ENCODE measurements at places on chromosomes 1 and 21.
A peak's percentile ranks its signal among the peaks of the same experiment; 100 is the strongest.

GRCh38 chr1:4756851-4757580 is 102.6 kb downstream of the AJAP1 start:
- no peak for DNase-seq

DNA sequence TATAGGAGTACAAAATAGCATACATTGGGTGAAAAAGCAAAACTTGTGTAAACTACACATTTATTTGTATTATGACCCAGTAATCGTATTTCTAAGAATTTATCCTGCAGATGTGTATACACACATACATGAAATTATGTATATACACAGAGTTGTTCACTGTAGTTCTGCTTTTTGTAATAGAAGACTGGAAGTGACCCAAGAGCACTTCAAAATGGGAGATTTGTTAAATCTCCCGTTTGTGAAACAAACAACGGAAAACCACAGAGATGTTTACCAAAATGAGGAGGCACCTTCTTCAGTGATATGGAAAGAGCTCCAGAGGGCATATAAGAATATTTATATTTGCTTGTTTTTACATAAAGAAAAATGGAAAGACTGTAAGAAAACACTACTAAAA is 18.0 kb upstream of the MNDA start:
- no peak for DNase-seq

DNA sequence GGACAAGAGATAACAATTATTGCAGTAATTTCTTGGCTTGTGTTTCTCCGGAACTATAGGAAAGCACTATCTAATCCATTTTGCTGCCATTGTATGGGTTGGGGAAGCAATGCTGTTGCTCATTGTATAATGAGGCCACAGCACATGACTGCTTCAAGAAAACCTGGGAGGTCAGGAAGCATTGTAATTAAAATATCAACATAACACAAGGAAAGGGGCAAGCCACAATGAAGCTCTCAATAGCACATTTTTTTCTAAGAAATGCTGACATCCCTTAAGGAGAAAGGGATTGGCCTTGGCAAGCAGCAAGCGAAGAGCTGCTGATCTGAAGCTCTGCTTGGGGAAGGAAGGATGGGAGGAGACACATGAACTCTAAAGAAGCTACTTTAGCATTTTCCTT is 44.0 kb downstream of the PLPP3 start:
- DNase-seq: no peak

DNA sequence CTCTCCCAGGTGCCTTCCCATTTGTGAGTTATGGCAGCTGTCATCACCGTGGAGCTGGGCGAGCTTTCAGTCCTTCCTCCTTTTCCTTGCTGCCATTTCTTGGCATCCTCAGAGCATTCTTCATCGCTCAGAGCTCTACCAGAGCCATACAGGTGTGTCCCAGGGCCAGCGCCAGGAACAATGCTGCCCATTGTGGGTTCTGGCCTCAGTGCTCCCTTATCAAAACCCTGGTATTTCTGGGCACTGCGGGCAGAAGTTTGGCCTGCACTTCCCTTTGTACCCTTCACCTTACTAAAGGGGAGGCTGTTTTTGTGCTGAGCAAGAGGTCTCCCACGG is 28.5 kb downstream of the RASSF5 start:
- no peak for DNase-seq

DNA sequence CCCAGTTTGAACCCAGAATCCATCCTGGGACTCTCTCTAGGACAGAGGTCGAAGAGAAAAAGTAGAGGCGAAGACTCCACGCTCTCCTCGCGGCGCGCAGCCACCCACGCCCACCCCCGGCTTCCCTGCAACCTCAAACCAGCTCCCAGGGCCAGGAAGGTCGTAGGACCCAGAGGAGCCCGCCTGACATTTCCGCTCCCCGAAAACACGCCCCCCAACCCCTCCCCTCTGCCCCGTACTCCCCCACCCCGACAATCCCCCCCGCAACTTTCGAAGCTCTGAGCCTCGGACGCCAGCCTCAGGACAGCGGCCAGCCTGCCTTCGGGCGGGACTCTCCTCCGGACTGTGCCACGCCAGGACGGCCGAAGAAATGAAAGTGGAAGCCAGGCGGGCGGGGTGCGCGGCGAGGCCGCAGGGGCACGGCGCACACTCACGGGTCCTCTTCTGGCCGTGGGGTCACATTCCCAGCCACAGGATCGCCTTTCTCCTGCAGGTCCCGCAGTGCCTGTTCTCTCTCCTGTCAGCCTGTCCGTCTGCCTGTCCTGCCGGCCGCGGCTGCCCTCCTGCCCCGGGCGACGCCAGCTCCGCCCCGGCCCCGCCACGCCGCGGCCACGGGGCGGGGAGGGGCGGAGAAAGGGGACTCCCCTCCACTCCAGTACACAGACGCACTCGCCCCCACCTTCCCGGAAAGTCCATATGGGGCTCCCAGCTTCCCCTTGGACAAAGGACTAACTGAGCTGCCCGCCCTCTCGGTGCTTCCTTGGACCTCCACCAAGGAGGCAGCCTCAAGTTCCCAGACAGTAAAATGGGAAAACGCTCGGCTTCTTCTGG is at the start of gene MOB3C:
Gene MOB3C (minus strand): TSS at position 535 of the 831 bp plus-strand sequence. CDS start 3,490 bp downstream, outside the sequence.
- DNase-seq: peak; percentile 61

DNA sequence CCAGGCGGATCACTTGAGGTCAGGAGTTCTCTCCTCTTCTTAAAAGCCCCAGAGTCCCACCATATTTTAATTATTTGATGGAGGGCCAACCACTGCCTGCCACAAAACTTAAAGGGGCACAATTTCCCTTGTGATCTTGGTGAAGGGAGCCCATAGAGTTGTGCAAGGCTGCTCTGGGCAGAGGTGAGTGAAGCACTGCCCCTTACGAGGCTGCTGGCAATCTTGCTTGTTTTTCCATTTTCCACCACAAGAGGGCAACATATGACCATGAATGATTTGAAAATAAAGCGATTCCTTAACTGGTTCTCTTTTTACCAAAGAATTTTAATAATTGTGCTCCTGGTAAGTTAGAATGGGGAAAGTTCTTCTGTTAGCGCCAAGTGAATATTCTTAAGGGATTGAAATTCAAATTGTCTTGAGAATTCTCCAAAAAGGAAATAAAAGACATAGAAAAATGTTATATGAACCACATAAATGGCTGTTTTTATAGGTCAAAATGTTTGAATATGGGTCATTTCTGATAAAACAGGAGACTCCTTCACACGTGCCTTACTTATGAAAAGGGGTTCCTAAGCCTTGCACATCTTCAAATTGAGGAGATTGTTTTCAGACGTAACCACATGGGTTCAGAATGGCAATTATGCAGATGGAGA is 22.7 kb downstream of the PGM1 start:
- peak; percentile 36 for DNase-seq

- no peak for DNase-seq
These were observed 41.6 kb upstream of the AGL start for GRCh38 chr1:99808391-99809115.

DNA sequence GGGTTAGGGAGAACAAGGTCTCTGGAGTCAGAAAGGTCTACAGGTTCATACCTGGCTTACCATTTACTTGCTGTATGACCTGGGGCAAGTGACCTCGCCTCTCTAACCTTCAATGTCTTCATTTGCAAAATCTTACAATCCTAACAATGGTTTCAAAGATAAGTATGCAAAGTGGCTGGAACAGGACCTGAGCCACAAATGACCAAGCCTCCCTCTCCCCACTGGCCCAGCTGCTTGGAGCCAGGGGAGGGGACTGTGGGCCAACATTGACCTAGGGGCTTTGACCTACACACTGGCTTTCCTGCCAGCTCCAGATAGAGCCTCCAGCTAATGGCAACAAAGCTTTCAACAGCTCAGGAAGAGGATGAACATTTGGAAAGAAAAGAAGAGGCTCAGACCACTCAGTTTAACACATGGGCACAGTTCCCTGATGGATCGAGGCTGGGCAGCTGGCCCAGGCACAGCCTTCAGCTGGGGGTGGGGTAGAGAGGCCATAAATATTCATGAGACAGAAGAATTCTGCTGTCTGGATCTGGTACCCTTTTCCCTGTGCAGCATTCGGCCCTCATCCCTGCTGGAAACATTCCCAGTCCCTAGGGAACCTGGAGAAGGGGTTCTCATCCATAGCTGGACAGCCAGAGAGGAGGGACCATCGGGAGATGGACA is 12.9 kb downstream of the PTAFR start:
- DNase-seq: no peak

- no peak for DNase-seq
These were observed 45.2 kb downstream of the SDCCAG8 start for GRCh38 chr1:243301059-243301458.

- peak; percentile 7 for DNase-seq
These were observed at the start of gene PTGFRN for GRCh38 chr1:116909512-116910378. TSS of gene PTGFRN (plus strand) at chr1:116909916. CDS start at chr1:116910204, 288 bp downstream.

GRCh38 chr1:8879922-8880676 is 1.6 kb upstream of the ENO1 start:
- DNase-seq: no peak

GRCh38 chr21:21001591-21002100 is 3.4 kb downstream of the NCAM2 start:
- DNase-seq: no peak

DNA sequence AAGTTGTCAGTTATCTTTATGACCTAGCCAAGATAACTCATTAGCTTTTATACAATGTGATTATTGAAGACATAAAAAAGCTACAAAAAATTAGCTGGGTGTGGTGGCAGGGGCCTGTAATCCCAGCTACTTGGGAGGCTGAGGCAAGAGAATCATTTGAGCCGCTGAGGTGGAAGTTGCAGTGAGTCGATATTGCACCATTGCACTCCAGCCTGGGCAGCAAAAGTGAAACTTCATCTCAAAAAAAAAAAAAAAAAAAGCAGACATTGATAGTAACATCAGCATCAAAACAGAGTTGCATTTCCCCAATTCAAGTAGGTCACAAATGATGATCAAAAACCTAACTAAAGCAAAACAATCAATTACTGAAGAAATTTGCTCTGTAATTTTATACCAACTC is 191.4 kb downstream of the PTGER3 start:
- no peak for DNase-seq

DNA sequence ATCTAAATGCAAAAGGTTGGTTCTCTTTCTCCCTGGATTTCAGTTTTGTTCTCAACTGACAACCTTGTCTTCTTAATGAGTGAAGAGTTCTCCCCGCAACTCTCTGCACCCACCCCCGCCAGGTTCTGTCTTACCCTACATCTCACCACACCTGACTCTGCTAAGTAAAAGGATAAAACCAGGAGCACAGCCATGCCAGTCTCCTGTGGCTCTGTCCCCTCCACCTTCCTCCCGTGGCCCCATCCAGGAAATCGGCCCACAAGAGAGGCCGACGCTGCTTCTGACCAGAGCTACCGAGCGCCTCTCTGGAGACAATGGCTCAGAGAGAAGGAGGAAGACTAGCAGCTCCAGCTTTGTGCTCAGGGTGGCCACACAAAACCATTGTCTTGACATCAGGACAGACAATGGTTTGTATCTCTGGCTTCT is 72.2 kb downstream of the PLEKHA6 start:
- no peak for DNase-seq

DNA sequence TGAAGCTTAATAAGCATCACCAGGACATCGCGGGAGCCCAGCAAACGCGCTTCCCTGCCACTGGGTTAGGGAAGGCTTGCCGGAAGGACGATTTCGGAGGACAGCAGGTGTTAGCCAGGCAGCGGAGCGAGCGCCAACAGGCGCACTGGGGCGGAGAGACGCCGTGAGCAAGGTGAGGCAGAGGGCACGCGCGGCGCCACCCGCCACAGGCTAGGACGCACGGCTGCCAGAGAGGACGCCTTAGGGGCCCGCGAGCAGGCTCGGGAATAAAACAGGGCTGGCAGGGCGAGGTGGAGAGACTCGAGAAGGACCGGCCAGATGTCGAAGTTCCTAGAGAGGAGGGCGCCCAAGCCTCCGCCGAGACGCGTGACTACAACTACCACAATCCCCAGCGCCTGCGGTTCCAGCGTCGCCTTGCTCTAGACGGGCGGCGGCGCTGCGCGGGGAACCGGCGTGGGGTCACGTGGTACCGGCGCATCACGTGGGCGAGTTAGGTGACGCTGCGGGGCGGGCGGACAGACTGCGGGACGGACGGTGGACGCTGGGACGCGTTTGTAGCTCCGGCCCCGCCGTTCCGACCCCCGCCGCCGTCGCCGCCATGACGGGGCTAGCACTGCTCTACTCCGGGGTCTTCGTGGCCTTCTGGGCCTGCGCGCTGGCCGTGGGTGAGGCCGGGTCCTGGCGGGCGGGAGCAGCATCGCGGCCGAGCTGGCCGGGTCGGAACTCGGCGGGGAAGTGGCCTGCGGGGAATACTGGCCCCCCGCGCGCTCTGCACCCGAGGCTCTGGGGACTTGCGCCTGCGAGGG is at the start of gene ATP6V0B:
Gene ATP6V0B (plus strand): TSS at position 518 of the 806 bp plus-strand sequence. CDS start 81 bp downstream, at position 599.
- peak; percentile 94 for DNase-seq

DNA sequence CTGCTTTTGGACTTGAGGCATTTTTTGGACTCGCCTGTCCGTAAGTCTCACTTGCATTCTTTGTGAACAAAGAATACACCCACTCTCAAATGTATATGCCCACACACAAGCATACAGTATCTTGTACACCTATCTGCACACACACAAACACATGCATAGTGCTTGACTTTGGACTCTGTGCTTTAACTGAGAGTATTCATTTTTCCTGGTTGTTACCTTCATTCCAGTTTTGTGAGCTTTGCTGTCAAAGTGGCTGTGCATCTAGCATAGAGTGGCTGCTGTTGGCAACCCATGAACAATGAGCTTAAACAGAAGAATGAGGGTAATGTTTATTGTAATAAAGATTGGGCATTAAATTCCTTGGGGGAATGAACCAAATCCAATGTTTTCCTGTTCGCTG is 199.0 kb downstream of the PDE4B start:
- DNase-seq: no peak

DNA sequence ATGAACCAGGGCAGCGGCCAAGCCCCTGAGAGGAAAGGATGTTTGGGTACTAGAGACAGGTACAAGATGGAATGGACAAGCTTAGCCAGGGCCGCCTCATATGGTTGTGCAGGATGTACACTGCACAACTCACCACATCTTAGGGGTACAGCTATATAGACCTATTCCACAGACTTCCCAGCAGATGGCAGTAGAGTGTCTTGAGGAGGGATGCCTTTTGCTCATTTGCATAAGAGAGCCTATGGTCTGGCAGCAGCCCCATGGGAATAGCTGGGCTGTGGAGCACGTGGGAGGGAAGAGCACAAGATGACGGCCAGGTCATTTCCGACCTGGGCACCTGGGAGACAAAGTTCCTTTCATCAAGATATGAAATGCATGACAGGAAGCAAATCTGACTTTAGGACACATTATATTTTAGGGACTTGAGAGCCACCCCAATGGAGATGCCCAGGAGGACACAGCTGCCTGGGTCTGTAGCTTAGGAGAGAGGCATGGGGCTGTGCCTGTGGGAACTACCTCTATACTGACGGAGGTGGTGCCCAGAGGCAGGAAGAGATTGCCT is 215.5 kb downstream of the KCNJ6 start:
- DNase-seq: no peak

DNA sequence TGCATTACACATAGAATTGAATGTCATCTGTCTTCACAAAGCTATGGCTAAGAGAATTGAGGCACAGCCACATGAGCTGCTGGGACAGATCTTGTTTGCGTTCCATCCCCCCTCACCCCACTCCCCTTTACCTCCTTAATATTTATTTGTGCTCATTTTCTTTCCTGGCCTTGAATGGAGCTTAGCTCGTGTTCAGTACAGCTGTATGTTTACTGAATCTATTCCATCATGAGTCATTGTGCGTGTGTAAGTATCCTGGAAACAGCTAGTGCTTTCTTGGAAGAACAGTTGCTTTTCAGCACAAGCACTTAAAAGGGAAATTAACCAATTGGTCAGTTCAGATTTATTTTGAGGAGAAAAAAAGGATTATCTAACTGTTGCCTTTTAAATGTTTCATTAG is 14.7 kb downstream of the PROX1 start:
- DNase-seq: no peak

GRCh38 chr21:42351626-42352440 is 1.0 kb upstream of the TFF2 start:
- DNase-seq: no peak

- DNase-seq: no peak
These were observed 135.9 kb downstream of the SLC30A10 start for GRCh38 chr1:219792337-219793021.

- no peak for DNase-seq
These were observed 21.1 kb downstream of the ATP8B2 start for GRCh38 chr1:154346276-154346917.
